H1 (cell line): ENCODE measurements at places on chromosomes 5 and 9. TPM values are rescaled to one million over a fixed set of nuclear protein-coding genes. Genes with fewer than 3 reads are reported as not detected.

- no peak for DNase-seq
- no peak overlapping the region for H3K4me3 ChIP-seq
- no peaks in the 10 kb centered on the region for H3K4me1 ChIP-seq
Measured at GRCh38 chr9:126283799-126284465, 42.7 kb upstream of the MVB12B start.

DNA sequence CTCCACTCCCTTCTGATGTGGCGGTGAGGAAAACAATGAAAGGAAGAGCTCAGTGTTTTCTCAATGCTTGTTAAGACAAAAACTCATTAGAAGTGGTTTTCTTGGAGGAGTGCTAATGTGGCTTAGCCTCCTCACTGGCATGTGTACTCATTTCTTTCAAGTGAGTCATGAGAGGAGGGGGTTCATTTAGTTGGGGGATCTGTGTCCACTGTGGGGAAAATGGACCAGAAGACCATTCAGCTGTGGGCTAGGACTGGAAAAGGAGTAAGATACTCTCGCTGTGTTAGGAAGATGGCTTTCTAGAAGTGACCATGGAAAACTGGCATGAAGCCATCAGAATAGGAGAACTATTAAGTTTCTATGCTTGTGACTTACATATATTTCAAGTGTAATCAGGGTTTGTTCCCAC, 23.5 kb downstream of the KLF9 start:
- H3K36me3 ChIP-seq: no peaks in the 10 kb centered on the region
- H3K4me1 ChIP-seq: no peaks in the 10 kb centered on the region

DNA sequence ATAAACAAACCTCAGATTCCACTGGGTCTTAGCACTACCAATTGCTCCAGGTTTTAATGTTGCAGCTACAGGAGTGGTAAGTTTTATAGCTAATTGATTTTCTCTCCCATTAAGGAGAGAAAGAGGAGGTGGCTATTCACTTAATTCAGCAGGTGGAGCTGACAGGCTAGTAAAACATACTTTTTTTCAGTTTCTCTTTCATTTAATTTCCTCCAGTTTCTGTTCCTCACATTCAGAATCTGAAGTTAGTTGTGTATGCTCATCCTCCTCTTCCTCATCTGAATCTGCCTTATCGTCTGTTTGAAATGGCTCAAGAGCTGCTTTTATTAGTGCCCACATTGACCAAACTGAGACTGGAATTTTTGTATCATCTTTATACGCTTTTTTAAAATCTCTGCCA, 98.0 kb downstream of the PLPPR1 start:
- H3K4me3 ChIP-seq: no peak overlapping the region
- H3K27me3 ChIP-seq: no peaks in the 10 kb centered on the region
- no peaks in the 10 kb centered on the region; the same call in 1 of the 2 replicates for H3K36me3 ChIP-seq
- no peaks in the 10 kb centered on the region for H3K4me1 ChIP-seq

GRCh38 chr9:12777121-12778022, 2.6 kb downstream of the LURAP1L start:
- H3K4me3 ChIP-seq: no peak overlapping the region
- H3K27me3 ChIP-seq: peaks cover 3% of the 10 kb centered on the region
- H3K27ac ChIP-seq: no peak overlapping the region

- peaks cover 12% of the 10 kb centered on the region; the same call in 1 of the 2 replicates for H3K4me1 ChIP-seq
- DNase-seq: no peak
- H3K27ac ChIP-seq: no peak overlapping the region
- H3K4me3 ChIP-seq: no peak overlapping the region
- H3K36me3 ChIP-seq: no peaks in the 10 kb centered on the region
Measured at GRCh38 chr5:150609843-150610584, 30.4 kb upstream of the SYNPO start.

GRCh38 chr5:69492923-69493395, 369 bp downstream of the OCLN start:
- no peaks in the 10 kb centered on the region for H3K36me3 ChIP-seq
- no peak for DNase-seq
- H3K27ac ChIP-seq: peak overlapping the region; percentile 93
- H3K4me1 ChIP-seq: no peaks in the 10 kb centered on the region
- peak overlapping the region; percentile 94 for H3K4me3 ChIP-seq

GRCh38 chr5:92371171-92371888, 988.2 kb upstream of the ARRDC3 start:
- DNase-seq: no peak
- H3K36me3 ChIP-seq: no peaks in the 10 kb centered on the region
- no peak overlapping the region for H3K4me3 ChIP-seq
- no peaks in the 10 kb centered on the region for H3K4me1 ChIP-seq

DNA sequence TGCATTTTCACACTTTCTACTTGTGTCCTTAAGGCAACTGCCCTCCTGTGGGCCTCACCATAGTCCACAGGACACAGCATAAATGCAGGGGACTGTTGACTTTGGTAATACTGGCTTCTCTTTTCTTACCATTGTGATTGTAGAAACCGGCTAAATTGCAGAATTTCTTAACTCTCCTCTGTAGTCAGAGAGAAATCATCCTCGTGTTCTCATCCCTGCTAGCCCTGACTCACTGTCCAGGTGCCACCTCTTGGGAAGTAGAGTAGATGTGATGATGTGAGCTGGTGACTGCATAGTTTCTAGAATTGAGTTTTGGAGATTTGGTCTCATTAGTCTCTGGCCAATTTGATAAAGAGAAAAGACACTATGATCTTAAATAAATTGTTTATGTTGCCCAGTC, 5.5 kb downstream of the PHF24 start:
- H3K4me3 ChIP-seq: no peak overlapping the region
- H3K36me3 ChIP-seq: no peaks in the 10 kb centered on the region
- no peak for DNase-seq
- peaks cover 4% of the 10 kb centered on the region for H3K4me1 ChIP-seq
- no peak overlapping the region for H3K27ac ChIP-seq

GRCh38 chr9:127457191-127457878, 6.0 kb downstream of the LRSAM1 start:
- no peaks in the 10 kb centered on the region for H3K4me1 ChIP-seq
- H3K4me3 ChIP-seq: no peak overlapping the region
- no peak for DNase-seq
- no peaks in the 10 kb centered on the region for H3K27me3 ChIP-seq
- H3K36me3 ChIP-seq: peaks cover 7% of the 10 kb centered on the region; the same call in 1 of the 2 replicates

GRCh38 chr5:111259636-111260035, 35.5 kb downstream of the CAMK4 start:
- no peak overlapping the region for H3K4me3 ChIP-seq
- H3K27ac ChIP-seq: no peak overlapping the region
- DNase-seq: no peak
- no peaks in the 10 kb centered on the region for H3K4me1 ChIP-seq
- H3K27me3 ChIP-seq: no peaks in the 10 kb centered on the region
- H3K36me3 ChIP-seq: no peaks in the 10 kb centered on the region

Gene PLCXD3
- 0.07 and 0.10 TPM in 2 replicates for total RNA-seq

Gene ZNF883
- total RNA-seq: 19.2 and 20.2 TPM in 2 replicates

Gene HSPB3
- total RNA-seq: not detected in 2 replicates
